Right kidney (tissue), 9 donors: ENCODE measurements at places on chromosomes 2 and 18.
A peak's percentile ranks its signal among the peaks of the same experiment; 100 is the strongest.

GRCh38 chr2:190562121-190562520 is 27.6 kb upstream of the NEMP2 start:
- DNase-seq = no peak

DNA sequence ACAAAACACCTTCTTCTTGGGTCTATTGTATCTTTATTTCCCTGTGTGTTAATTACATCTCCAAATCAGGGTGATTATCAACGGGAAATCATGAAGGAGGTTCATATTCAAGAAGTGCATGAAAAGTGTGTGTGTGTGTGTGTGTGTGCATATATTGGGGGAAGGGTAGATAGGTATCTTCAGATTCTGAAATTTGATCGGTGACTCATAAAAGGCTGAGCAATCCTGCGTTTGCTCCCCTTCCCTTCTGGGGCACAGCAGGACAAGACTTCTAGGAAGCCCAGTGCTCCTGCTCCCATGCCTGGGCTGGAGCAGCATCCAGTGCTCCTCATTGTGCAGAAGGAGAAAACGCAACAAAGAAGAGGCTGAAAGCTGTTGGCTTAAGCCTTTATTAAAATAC is 25.8 kb downstream of the MC5R start:
- no peak for DNase-seq

- DNase-seq = peak; percentile 73
Measured at GRCh38 chr2:101435001-101435862, 39.7 kb downstream of the RFX8 start.

DNA sequence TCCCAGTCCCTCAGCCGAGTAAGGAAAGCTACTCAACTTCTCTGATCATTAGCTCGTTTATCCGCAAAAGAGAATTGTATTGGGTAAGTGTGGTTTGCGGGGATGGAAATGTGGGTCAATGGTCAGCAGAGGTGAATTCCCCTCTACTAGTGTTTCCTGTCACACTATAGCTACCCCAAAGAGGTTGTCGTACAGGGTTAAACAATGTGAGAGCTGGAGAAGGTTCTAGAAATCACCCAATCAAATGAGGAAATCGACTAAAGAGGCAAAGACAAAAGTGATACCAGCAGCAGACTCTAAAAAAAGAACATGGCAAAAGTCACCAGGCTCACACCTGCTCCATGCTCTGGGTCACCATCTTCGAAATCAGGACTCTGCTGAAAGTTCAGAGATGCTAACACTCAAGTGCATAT is 144.7 kb upstream of the ITGA4 start:
- no peak for DNase-seq

DNA sequence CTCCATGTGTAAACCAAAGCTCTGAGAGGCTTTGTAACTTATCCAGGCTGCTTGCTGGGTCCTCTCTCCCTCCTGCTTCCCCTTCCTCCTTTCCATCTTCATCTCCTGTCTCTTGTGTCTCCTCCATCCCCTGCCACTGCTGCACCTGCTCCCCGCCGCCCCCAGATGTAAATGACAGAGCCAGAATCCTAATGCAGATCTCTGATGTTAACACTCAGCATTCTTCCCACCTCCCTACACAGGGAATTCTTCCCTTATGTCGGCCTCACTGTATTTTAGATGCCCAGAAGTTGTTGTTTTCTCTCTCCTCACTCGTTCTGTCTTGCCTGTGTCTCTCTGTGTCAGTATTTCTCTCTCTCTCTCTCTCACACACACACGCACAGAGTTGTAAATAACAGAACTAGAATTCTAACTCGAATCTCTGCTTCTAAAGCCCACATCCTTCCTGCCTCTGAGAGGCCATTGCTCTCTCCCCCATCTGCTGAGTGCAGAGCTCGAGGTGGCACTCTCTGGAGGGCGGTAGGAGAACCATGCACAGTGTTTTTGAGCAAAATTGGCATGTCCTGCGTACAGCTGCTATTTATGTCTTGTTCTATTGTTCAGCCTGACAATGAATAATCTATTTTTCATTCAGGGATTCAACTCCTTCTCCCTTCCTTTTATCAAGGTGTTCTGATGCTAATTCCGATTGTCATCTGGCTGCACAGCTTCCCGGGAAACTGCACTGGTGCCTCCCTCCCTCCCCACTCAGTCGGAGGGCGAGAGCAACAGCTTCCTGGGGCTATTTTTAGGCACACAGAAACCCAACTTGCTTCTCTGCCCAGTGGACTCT is 219.9 kb downstream of the SH3RF3 start:
- DNase-seq = no peak

GRCh38 chr2:25483607-25484266 is 142.0 kb upstream of the DNMT3A start:
- DNase-seq = no peak

DNA sequence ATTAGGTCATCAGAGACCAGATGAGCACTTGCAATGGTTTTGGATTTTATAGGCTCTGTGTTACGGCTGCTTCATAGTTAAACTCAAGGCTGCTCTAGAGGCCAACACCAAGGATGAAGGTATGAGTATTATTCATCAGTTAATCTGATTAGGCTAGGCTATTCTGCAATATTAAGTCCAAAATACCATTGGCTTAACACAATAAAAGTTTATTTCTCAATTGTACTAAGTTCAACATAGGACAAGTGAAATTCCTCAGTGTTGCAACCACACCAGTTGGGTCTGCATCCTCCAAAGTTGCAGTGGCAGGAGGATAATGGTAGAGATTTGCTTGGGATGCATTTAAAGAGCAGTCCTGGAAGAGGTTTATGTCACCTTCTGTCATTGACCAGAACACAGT is 538.3 kb upstream of the CDH2 start:
- DNase-seq = no peak

- no peak for DNase-seq
Measured at GRCh38 chr2:106523976-106524665, 37.0 kb downstream of the CD8B2 start.

DNA sequence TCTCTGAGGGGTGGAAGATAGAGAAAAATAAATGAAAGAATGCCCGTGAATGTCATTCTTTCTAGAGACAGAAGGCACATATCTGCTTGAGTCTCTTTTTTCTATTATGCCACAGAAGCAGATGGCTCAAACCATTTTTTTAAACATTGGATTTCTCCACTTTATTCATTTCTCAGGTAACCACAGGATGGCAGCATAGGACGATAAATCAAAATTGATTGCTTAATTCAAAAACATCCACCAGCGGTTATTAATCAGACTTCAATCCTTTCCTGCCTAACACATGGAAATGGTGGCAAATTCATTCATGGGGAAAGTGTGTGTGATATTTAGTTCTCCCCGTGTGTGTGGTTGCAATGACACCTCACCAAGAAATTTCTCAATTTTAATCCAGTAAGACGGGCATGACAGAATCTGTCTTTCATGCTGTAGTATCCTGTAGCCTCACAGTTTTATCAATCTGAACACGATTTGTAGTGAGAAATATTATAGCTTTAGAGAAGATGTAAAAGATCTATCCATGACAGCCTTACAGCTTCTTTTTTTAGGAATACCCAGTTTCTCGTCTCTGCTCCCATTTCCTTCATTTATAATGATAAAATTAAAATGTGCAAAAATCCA is 72.2 kb downstream of the DSC3 start:
- DNase-seq = peak; percentile 9

DNA sequence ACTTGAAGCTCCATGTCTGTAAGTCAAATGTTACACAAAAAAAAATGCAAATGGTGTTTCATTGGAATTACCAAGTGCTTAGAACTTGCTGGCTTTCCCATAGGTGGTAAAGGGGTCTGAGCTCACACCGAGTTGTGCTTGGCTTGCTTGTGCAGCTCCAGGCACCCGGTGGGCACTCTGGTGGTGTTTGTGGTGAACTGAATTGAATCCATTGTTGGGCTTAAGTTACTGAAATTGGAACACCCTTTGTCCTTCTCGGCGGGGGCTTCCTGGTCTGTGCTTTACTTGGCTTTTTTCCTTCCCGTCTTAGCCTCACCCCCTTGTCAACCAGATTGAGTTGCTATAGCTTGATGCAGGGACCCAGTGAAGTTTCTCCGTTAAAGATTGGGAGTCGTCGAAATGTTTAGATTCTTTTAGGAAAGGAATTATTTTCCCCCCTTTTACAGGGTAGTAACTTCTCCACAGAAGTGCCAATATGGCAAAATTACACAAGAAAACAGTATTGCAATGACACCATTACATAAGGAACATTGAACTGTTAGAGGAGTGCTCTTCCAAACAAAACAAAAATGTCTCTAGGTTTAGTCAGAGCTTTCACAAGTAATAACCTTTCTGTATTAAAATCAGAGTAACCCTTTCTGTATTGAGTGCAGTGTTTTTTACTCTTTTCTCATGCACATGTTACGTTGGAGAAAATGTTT is 97.9 kb upstream of the IL1R2 start:
- no peak for DNase-seq

GRCh38 chr2:85265304-85265703 is 62.5 kb downstream of the TGOLN2 start:
- DNase-seq = no peak

GRCh38 chr18:56995579-56996188 is 151.2 kb upstream of the BOD1L2 start:
- no peak for DNase-seq

GRCh38 chr2:8953525-8953924 is 50.0 kb downstream of the MBOAT2 start:
- DNase-seq = no peak

GRCh38 chr18:70553245-70553935 is 264.5 kb downstream of the SOCS6 start:
- DNase-seq = no peak

GRCh38 chr2:241364781-241365180 is 8.7 kb downstream of the FARP2 start:
- DNase-seq = no peak

DNA sequence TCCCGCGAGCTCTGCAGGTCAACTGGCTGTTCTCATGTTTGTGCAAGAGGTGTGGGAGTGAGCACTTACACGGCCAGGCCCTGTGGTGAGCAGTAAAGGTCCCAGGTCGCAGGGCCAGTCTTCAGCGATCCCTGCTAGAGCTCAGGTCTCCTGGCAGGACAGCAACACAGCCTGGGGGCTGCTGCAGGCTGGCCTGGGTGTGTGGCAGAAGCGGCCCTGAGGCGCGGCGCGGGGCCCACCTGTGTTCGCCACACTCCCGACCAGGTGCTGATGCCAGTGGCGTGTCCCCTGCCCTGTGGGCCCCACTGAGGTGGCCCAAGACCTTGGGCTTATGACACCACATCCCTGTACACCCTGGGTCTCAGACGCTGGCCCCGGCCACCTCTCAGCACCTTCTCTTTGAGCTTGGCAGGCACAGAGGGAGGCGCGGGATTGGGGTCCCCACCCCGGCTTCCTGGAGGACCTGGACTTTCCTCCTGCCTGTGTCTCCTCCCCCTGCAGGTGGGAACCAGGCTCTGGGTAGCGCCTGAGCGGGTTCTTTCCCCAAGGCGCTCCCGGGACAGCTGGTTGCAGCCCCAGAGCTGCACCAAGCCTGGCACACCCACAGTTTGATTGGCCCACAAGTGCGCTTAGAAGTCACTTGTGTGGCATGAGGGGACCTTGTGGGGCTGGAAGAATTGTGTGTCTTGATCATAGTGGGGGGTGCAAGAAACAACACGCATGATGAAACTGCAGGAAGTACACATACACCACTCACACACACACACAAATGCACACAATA is 59.2 kb downstream of the TWIST2 start:
- DNase-seq = no peak

DNA sequence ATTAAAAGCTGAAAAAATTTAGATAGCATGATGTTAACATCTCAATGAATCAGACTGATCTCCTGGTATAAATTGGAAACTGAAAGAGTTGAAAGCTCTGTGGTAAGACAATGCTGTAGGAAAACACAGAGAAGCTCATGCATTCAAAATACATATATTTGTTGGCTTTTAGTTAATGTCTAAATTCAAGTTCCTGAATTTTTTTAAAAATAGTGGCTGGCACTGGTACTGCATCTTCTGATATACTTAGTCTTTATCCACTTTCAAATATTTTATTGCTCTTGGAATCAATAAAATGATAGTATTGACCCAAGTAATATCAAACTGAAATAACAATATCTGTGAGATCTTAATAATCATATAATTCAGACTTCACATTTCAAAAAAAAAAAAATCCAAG is 151.4 kb upstream of the FIGN start:
- DNase-seq = no peak

DNA sequence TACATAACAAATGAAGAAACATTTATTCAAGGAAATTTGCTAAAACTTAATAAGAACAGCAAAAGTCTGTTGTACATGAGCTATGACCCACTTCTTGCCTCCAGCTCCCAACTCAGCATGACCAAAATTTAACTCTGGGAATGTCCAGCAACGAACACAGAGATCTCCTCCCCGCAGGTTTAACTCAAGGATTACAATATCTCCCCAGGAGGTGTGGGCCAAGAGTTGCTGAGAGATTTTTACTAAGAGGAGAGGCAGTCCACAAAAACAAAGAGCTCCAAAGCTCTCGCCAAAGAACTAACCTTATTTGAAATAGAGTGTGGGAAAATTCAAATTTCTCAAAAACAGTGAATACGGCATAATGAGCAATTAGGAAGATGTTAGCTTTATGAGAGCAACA is 318.5 kb downstream of the GRB14 start:
- no peak for DNase-seq

GRCh38 chr2:233794128-233794658 is 16.1 kb downstream of the MROH2A start:
- DNase-seq = no peak

DNA sequence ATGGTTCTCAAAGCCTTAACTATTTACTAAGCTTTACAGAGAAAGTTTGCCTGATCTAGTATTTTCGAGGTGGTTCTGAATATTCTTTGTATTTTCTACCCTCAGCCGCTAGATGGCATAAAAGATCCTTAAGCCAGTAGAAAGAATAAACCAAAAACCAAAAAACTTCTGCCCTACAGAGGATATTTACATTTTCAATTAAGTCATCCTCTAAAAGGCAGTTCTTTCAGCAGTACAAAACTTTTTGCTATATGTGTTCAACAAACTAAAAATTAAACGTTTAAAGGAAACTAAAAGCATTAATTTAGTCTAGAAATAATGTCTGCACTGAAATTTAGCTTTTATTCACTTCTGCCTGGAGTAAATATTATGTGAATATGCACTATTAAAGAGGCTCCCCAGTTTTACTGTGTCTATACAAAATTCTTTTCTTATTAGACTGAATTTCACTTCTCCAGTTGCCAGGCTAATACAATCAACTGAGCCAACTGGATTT is 297.5 kb downstream of the PIEZO2 start:
- DNase-seq = no peak

DNA sequence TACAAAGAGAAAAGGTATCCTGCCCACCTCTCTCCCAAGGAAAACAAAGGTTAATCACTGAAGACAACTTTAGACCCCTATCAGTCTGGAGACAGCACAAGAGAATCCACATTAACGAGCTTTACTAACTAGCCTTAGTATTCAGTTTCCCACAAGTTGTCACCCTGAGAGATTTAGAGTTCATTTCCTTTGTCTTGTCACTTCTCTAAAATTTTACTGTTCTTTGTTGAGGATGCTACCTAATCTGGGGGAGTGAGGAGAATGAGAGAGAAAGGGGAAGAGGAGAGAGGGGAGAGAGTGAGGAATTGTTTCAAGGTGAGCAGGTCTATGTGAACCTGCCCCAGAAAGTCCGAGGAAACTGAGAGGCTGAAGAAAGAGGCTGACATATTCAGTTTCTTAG is 28.4 kb downstream of the C2orf76 start:
- DNase-seq = no peak

- no peak for DNase-seq
Measured at GRCh38 chr2:121860033-121860757, 104.7 kb downstream of the TSN start.
